ENCODE measurements at places on chromosomes 6 and 20.
A peak's percentile ranks its signal among the peaks of the same experiment; 100 is the strongest.

GRCh38 chr6:161279677-161280415, 6.0 kb upstream of the AGPAT4 start:
- no peak for DNase-seq

DNA sequence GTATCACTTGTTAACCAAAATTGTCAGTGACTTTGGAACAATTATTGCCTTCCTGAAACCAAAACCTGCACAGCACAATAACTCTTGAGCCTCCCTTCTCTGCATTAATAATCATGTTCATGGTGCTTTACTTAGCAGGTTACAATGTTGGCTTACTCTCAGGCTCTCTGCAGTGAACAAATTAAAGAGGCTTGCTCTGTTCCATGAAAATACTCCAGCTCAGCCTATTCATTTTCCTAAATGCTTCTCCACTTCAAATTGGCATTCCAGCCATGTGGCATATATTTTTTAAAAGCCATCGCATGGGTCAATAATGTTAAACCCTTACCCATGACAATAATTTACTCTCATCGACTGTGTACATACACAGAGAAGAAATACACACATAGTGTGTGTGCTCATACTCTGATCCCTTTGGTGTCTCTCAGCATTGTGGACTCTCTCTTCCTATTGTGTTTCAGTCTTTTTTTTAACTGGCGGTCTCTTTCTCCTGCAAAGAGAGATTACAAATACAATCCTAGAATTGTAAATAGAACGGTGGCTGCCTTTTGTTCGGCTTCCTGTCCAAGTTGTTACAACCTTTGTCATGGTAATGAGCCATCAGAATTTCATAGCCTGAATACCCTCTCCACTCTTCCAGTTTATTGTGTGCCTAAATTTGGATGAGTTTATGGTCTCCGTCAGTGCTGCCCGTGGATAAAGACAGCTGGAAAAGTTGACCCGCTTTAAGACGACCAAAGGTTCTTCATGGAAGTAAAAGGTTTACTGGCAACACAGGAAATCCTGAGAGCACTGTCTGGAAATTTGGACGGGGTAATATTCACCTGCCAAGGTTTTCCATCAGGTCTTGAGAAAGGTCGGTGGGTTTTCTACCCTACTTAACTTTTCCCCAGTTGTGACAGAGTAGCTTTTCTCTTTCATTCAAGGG, 263.6 kb downstream of the CD83 start:
- no peak for DNase-seq

GRCh38 chr6:142746524-142746923, 198.5 kb downstream of the HIVEP2 start:
- peak; percentile 29 for DNase-seq

DNA sequence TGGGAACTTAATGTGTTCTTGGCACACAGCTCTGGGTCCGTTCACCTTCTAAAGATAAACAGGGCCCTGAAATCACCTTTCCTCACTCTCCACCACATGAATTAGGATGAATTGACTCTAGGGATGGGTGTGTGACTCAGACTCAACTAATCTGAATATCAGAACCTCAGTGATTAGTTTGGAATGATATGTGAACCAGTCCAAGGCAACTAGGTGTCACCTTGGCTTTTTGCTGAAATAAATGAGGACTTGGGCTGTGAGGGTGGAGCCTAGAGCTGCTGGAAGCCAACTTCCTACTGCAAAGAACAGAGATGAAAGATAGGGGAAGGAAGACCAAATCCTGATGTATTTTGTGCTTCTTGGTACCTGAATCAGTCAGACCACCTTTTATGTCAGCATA, 132.0 kb upstream of the RNF24 start:
- DNase-seq, result no peak

GRCh38 chr6:47440719-47441118, 36.9 kb upstream of the CD2AP start:
- no peak for DNase-seq

All from activated CD4-positive, alpha-beta T cell treated with anti-CD3 and anti-CD28 coated beads for 4 hours (primary cell).